ENCODE measurements at places on chromosomes 4 and X. TPM values are rescaled to one million over a fixed set of nuclear protein-coding genes. Genes with fewer than 3 reads are reported as not detected.

GRCh38 chr4:1241936-1242505 is 6.9 kb downstream of the CTBP1 start:
- peaks cover 41% of the 10 kb centered on the region for H3K36me3 ChIP-seq
- no peak overlapping the region for H3K4me3 ChIP-seq
- H3K27me3 ChIP-seq = no peaks in the 10 kb centered on the region
- no peak for DNase-seq
- peaks cover 13% of the 10 kb centered on the region for H3K4me1 ChIP-seq
- H3K27ac ChIP-seq = no peak overlapping the region

DNA sequence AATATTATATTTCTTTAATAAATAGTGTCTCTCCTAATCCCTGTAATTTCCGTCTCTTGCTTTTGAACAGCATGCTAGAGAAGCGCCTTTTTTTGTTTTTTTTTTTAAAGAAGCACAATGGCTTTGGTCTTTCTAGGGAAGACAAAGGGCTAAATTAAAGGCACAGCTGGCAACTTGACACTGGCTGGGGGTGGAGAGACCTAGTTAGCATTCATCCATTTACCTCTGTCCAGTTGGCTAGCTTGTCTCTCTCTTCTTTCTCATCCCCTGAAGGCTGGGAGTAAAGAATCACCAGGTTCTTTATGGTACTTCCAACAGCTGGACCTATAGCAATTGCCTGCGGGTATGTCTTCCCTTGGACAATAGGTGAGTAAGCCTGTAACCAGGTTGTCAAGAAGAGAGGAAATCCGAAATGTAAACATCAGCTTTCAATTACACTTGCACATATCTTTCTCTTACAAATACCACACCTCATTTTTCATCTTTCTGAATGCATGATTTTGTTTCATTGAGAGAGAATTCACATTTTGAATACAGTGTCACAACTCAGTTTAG is 178.4 kb upstream of the GPR101 start:
- no peaks in the 10 kb centered on the region for H3K4me1 ChIP-seq
- H3K27me3 ChIP-seq = no peaks in the 10 kb centered on the region
- H3K36me3 ChIP-seq = no peaks in the 10 kb centered on the region
- no peak for DNase-seq
- H3K4me3 ChIP-seq = no peak overlapping the region

DNA sequence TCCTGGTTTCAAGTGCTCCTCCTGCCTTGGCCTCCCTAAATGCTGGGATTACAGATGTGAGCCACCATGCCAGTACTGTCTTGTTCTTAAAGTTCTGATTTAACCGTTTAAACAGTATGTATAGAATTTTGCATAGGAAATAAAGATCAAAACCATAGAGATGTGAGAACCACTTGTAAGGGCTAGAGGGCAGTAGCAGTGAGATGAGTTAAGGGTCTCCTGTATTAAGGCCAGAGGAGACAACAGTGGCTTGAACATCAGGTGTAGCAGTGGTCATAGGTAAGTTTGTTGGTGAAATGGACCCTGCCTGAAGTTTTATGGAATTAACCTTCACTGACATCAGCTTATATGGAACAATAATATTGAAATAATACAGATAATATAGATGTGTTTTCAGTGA is 155.7 kb downstream of the SLC4A4 start:
- H3K36me3 ChIP-seq = peaks cover 13% of the 10 kb centered on the region
- peaks cover 3% of the 10 kb centered on the region for H3K4me1 ChIP-seq
- no peak overlapping the region for H3K27ac ChIP-seq
- DNase-seq = no peak

DNA sequence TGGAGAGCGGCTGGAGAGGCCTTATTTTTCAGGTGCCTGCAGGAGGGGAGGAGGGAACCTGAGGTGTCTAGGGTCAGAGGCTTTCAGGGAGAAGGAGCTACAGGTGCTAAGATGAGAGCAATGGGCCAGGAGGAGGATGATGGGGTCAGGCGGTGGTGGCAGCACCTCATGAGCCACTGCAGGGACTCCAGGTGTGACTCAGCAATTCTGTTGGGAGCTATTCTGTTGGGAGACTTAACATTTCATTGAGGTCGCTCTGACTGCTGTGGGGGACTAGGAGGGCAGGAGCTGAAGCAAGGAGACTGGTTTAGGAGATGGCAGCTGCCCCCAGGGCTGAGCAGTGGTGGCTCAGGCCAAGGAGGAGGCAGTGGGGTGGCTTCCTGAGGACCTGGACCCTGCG is 65.0 kb downstream of the CLDN34 start:
- H3K4me1 ChIP-seq = peaks cover 11% of the 10 kb centered on the region
- H3K27ac ChIP-seq = no peak overlapping the region
- no peak for DNase-seq
- no peaks in the 10 kb centered on the region for H3K27me3 ChIP-seq
- no peaks in the 10 kb centered on the region for H3K36me3 ChIP-seq

The PNMA6E gene
- total RNA-seq = not detected

GRCh38 chr4:38671592-38671940 is 7.6 kb downstream of the KLF3 start:
- no peak overlapping the region for H3K27ac ChIP-seq
- no peaks in the 10 kb centered on the region for H3K36me3 ChIP-seq
- H3K27me3 ChIP-seq = no peaks in the 10 kb centered on the region
- no peak for DNase-seq
- H3K4me3 ChIP-seq = no peak overlapping the region

GRCh38 chrX:134669378-134670098 is 11.3 kb upstream of the PLAC1 start:
- peaks cover 20% of the 10 kb centered on the region for H3K4me1 ChIP-seq
- peak; percentile 93 for DNase-seq
- no peaks in the 10 kb centered on the region for H3K36me3 ChIP-seq
- H3K27me3 ChIP-seq = no peaks in the 10 kb centered on the region
- H3K4me3 ChIP-seq = no peak overlapping the region
- H3K27ac ChIP-seq = peak overlapping the region; percentile 94

- H3K36me3 ChIP-seq = no peaks in the 10 kb centered on the region
- H3K4me3 ChIP-seq = no peak overlapping the region
- H3K27me3 ChIP-seq = no peaks in the 10 kb centered on the region
- DNase-seq = no peak
- no peaks in the 10 kb centered on the region for H3K4me1 ChIP-seq
Measured at GRCh38 chr4:37365888-37366287, 121.3 kb downstream of the NWD2 start.
